ENCODE measurements at places on chromosomes 2 and 18.

GRCh38 chr18:1732143-1732542 is 827.5 kb downstream of the ADCYAP1 start:
- no peak for DNase-seq

DNA sequence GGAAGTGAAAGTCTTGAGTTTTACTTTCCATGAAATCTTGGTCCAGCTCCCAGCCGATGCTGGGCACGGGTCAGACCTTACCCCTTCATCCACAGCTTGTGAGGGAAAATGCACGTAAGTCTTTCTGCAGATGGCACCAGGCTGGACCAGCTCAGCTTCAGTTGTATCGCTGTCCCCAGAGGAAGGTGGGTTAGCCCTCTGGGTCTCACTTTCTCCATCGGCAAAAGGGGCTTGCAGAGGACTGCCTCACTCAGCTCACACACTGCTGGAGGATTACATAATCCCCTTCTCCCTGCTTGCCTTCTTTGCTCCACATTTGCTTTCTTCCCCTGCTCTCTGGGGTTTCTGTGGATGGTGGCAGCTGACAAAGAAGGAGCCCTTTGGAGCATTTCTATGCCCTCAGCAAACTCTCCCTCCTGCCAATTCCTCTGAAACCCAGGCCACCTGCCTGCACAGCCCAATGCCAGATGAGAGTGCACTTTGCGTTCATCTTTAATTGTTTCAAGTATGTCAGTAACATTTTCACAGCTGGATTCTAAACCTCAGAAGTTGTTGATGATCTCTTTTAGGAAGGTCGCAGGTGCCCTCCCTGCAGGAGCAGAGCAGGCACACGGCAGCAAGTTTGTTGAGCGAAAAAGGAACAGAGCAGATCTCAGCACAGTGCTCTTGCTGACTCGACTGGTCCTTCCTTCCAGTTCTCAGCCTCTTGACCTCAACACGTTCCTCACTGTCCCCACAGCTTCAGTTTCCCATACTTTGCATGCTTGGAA is 155.6 kb upstream of the GLI2 start:
- no peak for DNase-seq

DNA sequence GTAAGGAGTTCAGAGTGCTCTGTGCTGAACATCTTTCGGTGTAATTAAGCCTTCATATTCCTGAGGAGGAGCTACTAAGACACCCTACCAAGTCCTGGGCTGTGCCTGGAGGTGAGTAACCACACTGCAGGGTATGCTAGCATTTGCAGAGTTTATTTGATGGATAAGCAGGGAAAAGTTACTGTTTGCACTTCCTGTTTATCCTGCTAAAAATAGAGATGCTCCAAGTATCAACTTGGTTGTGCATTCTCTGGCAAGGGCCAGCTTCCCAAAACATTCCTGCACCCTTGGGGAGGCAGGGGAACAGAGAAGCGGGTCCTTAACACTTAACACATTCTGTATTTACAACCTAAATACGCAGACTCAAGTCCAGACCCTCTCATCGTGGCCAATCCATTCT is 49.8 kb downstream of the PARD6G start:
- DNase-seq: no peak

DNA sequence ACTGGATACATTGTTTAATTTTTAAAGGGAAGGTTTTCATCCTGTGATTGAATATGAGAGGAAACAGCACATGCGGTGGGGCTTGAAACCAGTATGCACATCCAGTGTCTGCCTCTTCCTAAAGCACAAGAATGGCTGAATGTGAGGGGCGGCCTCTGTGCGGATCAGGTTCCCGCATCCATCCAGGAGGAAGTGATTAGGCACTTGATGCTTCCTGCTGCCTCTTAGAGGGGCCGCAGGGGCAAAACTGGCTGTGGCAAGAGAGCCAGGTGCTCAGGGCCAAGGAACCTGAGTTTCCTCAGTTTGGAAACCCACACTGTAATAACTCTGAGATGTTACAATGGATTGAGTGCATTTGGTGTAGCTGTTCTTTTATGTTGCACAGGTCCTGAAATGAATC is 48.8 kb downstream of the THNSL2 start:
- DNase-seq: no peak

DNA sequence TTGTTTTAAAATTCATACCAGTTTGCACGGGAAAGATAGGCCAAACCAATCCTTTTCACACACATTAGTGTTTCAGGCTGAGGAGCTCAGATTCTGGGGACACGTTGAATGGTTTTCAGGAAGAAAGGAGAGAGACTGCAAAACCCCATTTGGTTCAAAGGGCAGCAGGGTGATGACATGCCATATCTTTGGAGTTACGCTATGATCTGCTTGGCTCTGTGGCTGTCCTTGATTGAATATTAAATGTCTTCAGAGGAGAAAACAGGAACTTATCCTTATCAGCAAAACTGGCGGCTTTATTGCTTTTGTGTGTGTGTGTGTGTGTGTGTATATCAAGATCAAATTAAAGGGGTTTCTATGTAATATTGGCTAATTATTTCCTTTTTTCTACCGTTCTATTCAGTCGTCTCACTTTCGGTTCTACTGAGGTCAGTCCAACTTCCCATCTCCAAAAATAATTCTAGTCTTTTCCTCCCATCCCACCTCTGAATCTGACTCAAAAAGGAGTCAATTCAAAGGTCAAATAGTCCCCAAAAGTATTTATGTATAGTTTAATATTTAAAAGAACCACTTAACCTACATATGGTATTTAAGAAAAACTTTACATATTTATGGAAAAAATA is 292.9 kb upstream of the CCDC68 start:
- no peak for DNase-seq

DNA sequence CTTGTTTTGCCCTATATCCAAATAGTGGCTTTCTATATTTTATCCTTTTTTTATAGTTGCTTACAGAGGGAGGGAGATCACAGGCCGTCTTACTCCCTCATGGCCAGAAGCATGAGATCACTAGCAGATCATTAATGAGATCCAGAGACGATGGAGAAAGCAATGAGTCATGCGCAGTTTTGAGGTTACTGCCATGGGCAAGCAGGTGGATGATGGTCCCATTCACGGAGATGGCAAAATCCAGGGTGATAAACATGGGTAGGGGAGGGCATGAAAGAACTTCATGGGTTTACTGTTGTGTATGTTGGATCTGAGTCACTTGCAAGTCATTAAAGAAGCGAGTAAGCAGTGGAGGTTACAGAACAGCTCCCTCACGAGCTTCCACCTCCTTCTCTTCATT is 60.4 kb downstream of the C18orf63 start:
- no peak for DNase-seq

DNA sequence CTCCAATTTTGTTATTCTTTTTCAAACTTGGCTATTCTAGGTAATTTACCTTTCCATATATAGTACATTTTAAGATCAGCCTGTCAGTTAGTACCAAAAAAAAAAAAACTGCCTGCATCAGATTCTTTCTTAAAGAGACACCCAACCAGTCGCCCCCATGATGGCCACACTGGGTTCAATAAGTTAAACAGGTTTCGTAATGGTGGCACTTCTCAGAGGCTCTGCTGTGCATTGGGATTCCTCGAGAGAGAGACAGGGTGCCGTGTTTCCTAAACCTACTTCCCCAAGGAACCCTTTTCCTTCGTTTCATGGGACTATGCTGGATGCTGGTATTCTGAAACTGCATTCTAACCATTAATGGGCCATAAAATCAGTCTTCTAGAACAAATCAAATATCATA is 37.4 kb downstream of the MYO7B start:
- DNase-seq: no peak

DNA sequence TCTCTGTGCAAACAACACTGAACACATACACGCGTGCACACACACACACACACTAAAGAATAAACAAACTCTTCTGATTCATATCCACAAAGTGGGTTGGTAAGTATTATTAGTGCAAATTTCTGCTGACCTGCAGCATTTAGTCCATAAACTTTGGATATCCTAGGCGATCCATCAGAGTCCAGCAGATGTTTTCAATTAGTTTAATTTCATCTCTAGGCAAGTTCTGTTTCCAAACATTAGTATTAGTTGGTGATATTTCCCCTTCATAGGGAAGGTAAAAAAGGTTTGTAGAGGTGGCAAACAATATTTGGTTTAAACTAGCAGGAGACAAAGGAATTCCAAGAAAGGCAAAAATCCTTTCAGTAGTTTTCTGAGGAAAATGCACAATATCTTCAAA is 5.7 kb downstream of the DSEL start:
- no peak for DNase-seq

GRCh38 chr2:220075835-220076234 is 448.4 kb downstream of the SLC4A3 start:
- no peak for DNase-seq

DNA sequence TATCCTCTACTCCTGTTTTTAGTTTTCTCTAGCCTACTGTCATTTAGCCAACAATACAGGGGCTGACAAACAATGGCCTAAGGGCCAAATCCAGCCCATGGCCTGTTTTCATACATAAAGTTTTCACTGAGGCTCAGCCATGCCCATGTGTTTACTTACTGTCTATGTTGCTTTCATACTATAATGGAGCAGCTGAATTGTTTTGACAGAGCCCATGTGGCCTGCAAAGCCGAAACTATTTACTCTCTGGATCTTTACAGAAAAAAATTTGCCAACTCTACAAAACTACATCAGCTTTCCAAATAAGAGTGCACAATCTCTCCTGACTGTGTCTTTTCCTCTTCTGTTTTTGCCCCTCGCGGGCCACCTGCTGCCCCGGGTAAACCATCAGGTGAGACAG is 24.0 kb downstream of the LGALSL start:
- DNase-seq: no peak

GRCh38 chr2:144471305-144472045 is 48.4 kb downstream of the ZEB2 start:
- no peak for DNase-seq

DNA sequence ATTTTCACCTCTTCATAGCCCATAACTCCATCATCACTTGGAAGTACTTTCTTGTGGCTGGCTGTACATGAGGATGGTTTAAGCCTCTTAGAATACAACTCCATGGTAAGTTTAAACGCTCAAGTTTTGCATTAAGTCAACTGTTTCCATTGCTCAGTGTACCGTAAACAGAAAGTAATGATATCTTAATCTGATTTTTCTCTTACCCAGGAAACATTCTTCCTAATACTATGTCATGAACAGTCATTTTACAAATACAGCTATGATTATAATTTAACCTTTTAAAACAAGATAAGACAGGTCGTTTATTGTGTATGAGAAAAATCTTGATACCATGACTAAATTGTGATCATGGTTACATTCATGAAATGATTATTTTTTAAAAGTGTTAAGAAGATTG is 11.6 kb upstream of the DYNC2LI1 start:
- DNase-seq: no peak

GRCh38 chr2:14826518-14826917 is 194.0 kb downstream of the LRATD1 start:
- no peak for DNase-seq

- DNase-seq: no peak
These were observed 25.9 kb downstream of the CNGA3 start for GRCh38 chr2:98372121-98372520.

DNA sequence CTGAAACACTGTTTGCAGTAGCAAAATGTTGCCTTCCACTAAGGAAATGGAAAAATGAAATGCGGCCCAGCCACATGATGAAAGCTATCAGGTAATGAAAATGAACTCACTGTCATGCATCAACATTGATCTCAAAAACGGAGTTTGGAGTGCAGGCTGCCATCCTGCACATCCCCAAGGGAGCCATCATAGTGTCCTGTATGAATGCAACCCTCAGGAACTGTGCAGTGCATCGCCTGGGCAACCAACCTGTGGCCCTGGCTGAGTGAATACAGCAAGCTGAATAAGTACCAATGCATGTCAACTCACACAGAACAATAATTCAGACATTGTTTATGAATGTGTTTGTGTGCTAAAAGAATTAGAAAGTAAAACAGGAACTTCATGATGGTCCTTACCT is 23.1 kb upstream of the TXNDC2 start:
- peak; percentile 33 for DNase-seq

GRCh38 chr18:50405582-50406271 is 30.9 kb downstream of the SKA1 start:
- DNase-seq: no peak

- DNase-seq: no peak
These were observed 247.6 kb downstream of the MEIS1 start for GRCh38 chr2:66682476-66682875.

- DNase-seq: no peak
These were observed 311.9 kb upstream of the HDAC4 start for GRCh38 chr2:239712755-239713154.

GRCh38 chr2:72676341-72677025 is 149.3 kb downstream of the EXOC6B start:
- no peak for DNase-seq

GRCh38 chr2:160418398-160418765 is 75.2 kb downstream of the RBMS1 start:
- no peak for DNase-seq

GRCh38 chr2:174171686-174172445 is 76.5 kb downstream of the OLA1 start:
- DNase-seq: no peak

DNA sequence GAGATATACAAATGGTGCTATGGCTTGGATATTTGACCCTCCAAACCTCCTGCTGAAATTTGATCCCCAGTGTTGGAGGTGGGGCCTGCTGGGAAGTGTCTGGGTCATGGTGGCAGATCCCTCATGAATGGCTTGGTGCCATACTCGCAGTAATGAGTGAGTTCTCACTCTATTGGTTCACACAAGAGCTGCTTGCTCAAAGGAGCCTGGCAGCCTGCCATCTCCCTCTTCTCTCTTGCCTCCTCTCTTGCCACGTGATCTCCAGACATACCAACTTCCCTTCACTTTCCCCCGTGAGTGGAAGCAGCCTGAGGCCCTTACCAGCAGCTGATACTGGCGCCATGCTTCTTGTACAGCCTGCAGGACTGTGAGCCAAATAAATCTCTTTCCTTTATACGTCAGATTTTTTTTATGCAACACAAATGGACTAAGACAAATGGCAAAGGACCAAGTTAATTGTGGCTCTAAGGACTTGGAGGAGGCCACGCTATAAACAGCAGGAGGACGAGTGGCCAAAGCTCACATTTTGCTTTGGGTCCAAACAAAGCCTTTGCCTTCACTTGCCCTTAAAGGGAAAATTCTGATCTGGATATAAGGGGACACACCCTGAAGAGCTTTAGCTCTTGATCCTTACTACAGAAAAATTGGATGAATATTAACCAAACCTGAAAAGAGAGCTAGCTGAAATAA is 214.7 kb downstream of the SS18 start:
- no peak for DNase-seq
